Activated T-cell treated with anti-CD3 and anti-CD28 coated beads, Interleukin-2, amount 50 U/mL, for 1 hour (primary cell): ENCODE measurements at places on chromosomes 6 and 20.
A peak's percentile ranks its signal among the peaks of the same experiment; 100 is the strongest.

DNA sequence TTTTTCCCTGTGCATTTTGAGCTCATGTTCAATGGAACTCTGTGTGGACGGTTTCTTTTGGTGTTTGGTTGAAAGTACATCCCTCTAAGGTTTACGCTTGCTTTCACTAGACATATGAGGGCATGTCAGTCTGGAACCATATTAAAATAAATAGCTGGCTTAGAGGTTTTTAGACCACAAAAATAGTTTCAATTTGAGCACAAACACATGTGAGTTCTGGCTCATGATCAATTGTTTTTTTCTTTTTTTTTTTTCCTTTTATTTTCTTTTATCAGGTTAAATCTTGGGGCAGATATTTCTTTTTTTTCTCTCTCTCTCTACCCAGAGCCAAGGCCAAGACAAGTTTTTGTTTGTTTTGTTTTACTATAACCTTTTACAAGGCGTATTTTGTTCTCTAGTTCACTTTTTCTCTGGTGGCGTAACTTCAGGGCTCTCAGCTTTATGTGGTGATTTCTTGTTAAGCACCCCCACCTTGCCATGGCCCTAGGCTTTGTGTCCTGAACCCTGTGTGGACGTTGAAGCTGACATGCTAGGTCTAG lies 92.9 kb downstream of the SHLD1 start:
- no peak for DNase-seq

- no peak for DNase-seq
These were observed 23.3 kb upstream of the ARFGEF2 start for GRCh38 chr20:48898210-48898609.

DNA sequence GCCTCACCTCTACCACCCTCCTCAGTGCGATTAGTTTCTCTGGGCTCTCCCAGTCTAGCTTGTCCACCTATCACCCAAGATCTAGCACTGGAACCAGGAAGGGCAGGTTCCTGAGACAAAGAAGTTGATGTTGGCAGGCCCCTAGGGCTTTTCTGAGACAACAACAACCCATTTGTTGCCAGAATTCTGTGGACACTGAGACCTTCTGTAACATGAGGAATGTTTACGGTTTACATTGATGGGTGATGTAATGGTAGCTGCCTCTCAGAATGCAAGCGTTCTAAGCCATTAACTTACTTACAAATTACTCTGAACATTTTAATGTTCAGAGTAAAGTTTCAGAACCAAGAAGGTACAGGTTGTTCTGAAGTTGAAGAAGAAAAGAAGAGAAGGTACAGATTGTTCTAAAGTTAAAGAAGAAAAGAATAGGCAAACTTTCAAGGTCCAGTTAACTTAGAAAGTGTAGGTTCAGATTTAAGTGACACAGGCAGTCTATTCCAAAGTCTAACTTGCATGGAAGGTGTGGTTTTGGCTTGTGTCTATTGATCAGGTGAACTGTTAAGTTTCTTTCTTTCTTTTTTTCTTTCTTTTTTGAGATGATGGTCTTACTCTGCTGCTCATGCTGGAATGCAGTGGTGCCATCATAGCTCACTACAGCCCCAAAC lies 3.7 kb upstream of the MED23 start:
- no peak for DNase-seq

DNA sequence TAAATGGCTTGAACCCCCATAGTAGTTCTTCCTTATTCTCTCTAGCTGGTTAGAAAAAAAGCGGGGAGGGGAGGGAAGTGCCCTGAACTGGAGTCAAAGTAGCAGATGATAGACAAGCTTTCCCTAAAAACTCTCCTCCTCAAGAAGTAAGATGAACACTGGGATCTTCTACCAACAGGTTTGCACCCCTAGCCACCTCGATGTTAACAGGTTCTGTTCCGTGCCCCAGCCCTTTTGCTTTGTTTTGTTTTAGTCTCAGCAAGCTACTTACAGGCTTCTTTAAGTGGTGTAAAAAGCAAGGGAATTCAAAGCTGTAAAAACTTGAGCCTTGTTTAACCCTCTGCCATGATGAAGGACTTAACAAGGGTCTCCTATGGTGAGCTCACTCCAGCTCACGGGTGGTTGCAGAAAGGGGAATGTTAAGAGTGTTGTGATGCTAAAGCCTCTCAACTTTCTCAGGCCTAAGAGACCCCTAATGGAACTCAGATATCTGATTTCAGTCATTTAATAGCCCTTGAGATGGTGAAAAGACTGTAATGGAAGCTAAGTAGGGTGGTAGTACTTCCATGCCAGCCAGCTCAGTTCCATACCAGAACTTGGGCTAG lies 106.0 kb downstream of the FOXO3 start:
- no peak for DNase-seq

DNA sequence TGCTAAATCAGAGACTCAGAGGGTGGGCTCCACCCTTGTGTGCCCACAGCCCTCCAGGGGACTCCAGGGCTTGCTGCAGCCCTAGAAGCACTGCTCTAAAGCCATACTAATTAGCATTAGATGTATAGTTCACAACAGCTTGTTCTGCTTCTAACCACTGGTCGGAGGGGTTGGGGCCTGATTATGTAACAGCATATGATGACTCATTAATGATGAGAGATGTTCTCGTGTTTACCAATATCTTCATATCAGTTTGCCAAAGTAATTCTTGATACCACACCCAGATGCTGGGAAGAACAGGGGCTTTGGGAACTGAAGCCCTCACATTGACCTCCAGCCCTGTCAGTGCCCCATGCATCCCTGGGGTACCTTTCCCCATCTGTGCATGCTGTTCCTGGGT lies 104.1 kb upstream of the FOXA2 start:
- DNase-seq, result no peak

- no peak for DNase-seq
These were observed 66.5 kb upstream of the SLC35F1 start for GRCh38 chr6:117840541-117840983.

GRCh38 chr20:1108437-1108920 lies 9.9 kb upstream of the PSMF1 start:
- peak; percentile 62 for DNase-seq

- DNase-seq, result no peak
These were observed 18.4 kb downstream of the CD83 start for GRCh38 chr6:14135893-14136539.

DNA sequence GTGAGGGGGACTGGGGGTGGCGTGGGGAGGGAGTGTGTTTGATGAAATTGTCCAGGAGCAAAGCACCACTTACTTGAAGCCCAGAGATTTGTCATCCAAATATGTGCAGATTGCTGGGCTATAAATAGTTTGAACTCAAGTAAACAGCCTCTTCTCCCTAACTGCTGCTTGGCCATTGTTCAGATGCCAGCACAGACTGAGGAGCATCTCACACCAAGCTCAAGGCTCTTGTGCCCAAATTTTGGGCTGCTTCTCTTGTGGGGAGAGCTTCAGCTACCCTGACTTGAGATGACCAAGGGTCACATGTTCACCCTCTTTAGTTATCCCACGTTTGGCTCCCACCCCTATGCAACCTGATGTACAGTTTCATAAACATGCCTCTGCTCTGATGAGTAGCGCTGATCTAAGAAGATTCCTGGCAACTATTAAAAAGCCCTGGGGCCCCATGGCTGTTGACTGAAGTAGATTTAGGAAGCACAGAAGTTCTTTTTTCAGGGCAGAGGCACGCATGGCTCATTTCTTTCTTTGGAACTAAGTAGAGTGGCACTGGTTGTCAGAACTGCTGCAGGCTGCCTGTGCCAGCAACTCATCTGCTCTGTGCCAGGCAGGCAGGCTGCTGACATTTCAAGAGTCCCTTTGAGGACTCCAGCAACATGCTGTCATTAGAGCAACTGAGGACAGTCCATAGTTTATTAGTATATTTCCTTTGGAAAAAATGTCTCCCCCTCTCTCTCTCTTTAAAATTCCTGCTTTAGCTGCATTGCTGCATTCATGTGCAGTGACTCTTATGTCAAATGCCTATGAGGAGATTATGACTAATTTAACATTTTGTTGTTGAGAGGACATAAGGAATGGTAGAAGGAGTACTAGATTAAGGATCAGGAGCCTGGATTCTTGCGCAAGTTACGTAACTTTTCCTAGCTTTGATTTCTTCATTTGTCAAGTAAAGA lies 9.6 kb upstream of the PKIG start:
- no peak for DNase-seq

- no peak for DNase-seq
These were observed 595.7 kb downstream of the PTPRT start for GRCh38 chr20:42594011-42594410.

GRCh38 chr6:53484476-53485280 lies 60.2 kb downstream of the GCLC start:
- DNase-seq, result no peak

DNA sequence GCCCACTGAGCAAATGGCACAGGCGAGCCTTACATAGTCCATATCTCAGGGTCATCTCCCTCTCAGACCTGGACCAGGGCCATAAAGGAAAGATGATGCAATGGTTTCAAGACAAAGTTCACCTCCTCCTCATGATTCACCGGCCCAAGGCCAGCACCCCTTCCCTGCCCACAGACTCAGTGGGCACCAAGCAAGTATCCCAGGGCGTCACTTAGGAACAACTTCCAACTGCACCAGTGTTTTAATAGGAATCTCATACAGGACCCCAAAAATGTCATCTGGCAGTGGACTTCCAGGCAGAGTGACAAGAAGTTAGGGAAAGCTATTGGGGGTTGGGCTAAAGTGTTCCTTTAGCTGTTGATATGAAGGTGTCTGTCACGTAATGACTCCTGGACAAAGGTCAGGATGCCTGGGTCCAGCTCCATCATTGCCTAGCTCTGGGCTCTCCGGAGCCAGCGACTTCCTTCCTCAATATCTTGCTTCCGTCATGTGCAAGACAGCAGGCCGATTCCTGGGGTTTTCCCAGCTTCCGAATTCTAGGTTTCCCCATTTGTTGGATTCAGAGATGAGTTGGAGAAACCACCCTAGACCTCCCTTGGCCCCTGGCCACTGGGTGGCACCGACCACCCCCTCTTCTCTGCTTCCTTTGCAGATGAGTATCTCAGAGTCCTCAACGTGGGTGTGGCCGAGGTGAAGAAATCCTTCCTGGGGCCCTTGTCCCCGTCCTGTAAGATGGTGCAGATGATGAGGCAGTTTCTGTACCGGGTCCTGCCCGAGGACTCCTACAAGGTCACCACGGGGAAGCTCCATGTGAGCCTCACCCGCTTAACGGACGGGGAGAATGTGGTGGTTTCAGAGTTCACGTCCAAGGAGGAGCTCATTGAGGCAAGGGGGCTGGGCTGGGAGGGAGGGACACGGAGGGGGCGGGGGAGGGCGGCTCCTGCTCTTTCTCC lies 21.1 kb downstream of the PNPLA1 start:
- no peak for DNase-seq

- DNase-seq, result no peak
These were observed at the start of gene VGLL2 for GRCh38 chr6:117265410-117266256. Gene VGLL2 (plus strand): TSS chr6:117265558. CDS start chr6:117265764, 206 bp downstream.

- DNase-seq, result no peak
These were observed 35.3 kb upstream of the KIFC1 start for GRCh38 chr6:33356295-33356694.

- no peak for DNase-seq
These were observed 31.7 kb downstream of the C20orf173 start for GRCh38 chr20:35497780-35498189.

DNA sequence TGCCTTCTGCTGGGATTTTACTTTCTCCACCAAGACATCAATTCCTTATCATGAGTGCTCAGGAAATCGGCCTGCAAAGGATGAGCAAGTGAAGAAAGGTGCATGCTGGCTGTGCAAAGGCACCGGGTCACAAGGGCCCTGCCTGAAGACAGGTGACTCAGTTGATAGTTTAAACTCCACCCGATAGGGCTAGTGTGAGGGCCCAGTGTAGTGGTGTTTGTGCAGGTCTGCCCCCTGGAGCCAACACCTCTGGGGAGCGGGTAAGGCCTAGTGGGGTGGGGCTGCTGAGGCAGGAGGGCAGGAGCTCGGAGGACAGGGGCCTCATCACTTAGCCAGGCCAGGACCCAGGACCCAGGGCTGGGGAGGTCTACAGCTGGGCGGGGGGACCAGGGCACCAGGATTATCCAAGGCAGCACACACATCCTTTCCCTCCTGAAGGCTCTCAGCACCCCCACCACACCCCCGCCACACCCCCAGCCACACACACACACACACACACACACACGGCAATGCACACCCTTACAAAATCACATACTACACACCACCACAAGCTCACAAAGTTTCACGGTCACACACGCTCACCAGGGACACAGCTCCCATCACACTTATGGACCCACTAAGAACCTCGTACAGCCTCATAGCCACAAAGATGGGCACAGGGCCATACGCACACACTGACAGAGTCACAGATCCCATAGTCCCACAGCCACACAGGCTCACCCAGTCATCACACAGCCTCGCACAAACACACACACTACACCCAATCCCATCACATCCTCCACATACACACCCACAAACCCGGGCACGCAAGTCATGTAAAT lies 75.4 kb downstream of the GRM4 start:
- DNase-seq, result no peak

DNA sequence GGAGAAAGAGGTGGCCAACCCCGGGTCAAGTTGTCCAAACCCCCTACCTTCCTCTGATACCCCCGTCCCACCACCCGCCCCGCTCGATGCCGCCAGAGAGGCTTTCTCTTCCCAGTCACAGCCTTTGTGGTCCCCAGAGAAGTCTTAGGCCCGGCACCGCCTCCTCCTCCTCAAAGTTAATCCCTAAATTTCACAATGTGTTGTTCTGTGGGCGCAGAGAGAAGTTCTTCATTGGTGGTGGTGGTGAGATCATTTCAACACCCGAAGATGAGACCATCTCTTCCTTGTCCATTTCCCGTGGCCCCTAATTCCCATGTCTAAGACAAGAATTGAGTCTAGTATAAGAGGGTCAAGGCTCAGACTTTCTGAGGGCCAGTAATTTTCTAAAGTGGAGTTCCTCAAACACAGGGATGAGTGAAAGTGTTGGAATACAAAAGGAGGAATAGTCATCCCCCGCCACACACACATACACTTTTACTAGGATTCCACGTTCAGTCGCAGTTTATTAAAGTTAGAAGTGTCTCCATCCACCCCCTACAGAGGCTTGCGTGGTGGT lies 10.4 kb downstream of the TRIM31 start:
- DNase-seq, result no peak

- no peak for DNase-seq
These were observed 54.3 kb upstream of the BMP6 start for GRCh38 chr6:7671581-7671980.

- no peak for DNase-seq
These were observed 80.1 kb upstream of the MARCKS start for GRCh38 chr6:113776998-113777397.

- DNase-seq, result no peak
These were observed 82.5 kb downstream of the DTNBP1 start for GRCh38 chr6:15580326-15580725.

DNA sequence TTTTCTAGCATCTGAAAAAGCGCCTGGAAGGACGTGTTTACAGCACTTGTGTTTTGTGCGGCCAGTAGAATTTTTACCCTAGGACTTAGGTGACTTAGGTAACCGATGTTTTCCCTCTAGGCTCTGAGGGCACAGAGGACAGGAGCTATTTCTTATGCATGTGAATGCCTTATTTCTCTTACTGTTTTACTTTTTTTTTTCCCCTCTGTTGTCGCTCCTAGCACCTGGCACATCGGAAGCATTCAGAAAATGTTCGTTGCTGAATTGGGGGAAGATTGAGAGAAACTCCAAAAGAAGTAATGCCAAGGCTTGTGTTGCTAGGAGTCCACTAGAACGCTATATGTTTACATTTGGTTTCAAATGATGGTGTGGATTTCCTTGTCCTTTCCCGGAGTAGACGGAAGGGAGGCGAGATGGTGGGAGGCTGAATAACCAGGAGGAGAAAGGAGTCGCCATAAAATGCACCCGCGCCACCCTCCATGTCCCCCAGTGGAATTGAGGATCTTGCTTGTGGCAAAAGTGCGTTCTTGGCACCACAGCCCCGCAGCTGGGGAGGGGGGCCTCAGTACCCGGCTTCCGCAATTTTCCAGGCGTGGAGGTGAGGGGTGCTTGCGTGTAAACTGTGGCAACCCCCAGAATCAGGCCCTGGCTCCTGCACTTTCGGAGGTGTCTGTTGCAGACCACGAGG lies 6.9 kb downstream of the OLIG3 start:
- DNase-seq, result no peak
